ENCODE measurements at places on chromosomes 12 and 14.

GRCh38 chr12:108751821-108752220, 20.5 kb upstream of the CORO1C start:
- no peak for DNase-seq

- DNase-seq: no peak
Measured at GRCh38 chr14:54366736-54367735, 29.8 kb upstream of the CDKN3 start.

DNA sequence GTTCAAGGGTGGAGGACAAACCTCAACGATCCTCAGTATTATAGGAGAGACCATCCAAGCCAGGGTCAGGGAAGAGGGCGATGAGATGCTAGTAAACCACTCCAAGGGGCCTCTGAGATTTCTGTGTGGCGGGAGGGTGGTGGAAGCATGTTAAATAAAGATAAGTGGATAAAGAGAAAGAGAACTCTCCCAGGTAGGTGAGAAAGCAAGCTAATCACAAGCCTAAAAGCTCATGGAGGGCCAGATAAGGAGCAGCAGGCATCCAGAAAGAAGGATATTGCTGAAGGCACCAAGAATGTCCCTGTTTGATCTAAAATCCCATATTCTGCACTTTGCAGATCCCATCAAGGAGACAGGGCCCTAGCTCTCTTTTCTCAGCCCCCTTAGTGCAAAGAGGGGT, 48.3 kb upstream of the PARP11 start:
- no peak for DNase-seq

DNA sequence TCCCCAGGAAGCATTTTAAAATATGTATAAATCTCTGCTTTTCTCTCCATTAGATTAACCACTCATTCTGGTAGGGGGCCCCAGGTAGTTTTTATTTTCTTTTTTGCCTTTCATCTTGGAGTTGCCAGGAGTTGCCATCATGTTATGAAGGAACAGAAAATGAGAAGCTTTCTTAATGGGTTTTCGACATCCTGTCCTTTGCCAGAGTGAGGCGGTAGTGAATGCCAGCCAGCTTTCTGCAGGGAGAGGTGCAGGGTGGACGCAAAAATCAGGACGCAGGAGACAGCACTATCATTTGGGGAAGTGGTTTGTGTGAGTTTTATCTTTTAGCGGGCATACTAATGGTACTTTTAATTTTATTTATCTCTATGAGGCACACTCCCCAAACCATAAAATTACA, 1.7 kb downstream of the RASSF8 start:
- no peak for DNase-seq

DNA sequence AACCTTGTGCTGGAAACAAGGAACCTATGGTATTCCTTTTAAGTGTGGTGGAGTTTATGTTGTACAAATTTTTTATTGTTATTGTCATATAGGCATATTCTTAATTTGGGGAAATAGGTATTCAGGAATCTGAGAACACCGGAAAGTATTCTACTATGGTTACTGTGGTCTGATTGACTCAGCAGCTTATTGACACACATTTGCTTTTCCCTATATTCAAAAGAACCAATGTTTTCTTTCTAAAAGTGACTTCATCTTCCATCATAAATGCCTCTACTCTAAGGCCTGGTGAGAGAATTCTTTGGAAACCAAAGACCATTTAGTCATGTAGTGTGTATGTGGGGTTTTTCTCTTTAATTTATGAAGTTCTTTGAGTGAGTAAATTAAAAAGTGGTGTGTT, 474.8 kb downstream of the TMTC2 start:
- DNase-seq: peak; percentile 2

- DNase-seq: no peak
Measured at GRCh38 chr12:9143929-9144729, 28.4 kb upstream of the A2M start.

- DNase-seq: no peak
Measured at GRCh38 chr12:92141591-92142121, 4.0 kb downstream of the BTG1 start.

GRCh38 chr12:113297621-113298471, 37.1 kb downstream of the SLC8B1 start:
- DNase-seq: no peak

- DNase-seq: no peak
Measured at GRCh38 chr14:34324363-34324795, 137.7 kb downstream of the SPTSSA start.
